ENCODE measurements at places on chromosomes 6 and 20.

DNA sequence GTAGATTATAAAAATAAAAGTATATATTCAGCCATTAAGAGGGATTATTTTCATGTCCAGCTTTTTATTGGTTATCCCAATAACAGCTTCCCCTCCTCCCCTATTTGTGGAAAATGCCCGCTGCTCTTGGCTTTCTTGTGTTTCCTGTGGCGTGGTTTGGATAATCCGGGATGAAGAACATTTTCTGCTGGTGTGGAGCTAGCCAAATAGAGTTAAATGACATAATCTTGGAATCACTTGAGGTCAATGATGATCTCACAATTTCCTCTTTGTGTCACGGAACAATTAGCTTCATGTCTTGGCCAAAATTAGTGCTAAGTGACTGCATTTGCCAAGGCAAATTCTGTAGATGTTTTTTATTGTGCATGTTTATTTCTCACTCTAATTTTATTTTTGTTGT is 394.0 kb downstream of the LAMA2 start:
- no peak for DNase-seq

DNA sequence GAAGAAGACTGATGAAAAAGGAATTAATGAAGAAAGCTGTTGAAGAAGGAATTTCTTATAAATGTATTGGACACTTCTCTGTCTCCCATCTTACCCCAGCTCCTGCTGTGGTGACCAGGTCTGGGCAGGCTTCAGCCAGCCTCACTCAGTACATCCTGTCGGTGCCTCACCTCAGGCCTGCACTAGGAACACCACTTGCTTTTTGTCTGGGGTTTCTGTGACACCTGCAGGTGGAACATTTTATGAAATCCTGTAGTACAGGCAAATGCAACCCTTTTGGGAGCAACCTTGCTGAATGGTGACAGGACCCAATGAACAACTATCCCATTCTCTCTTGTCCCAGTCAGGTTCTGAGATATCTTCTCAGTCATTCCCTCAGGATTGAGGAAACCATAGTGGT is 129.7 kb downstream of the PRDM13 start:
- no peak for DNase-seq

- no peak for DNase-seq
Measured at GRCh38 chr6:4560221-4561077, 215.8 kb upstream of the CDYL start.

DNA sequence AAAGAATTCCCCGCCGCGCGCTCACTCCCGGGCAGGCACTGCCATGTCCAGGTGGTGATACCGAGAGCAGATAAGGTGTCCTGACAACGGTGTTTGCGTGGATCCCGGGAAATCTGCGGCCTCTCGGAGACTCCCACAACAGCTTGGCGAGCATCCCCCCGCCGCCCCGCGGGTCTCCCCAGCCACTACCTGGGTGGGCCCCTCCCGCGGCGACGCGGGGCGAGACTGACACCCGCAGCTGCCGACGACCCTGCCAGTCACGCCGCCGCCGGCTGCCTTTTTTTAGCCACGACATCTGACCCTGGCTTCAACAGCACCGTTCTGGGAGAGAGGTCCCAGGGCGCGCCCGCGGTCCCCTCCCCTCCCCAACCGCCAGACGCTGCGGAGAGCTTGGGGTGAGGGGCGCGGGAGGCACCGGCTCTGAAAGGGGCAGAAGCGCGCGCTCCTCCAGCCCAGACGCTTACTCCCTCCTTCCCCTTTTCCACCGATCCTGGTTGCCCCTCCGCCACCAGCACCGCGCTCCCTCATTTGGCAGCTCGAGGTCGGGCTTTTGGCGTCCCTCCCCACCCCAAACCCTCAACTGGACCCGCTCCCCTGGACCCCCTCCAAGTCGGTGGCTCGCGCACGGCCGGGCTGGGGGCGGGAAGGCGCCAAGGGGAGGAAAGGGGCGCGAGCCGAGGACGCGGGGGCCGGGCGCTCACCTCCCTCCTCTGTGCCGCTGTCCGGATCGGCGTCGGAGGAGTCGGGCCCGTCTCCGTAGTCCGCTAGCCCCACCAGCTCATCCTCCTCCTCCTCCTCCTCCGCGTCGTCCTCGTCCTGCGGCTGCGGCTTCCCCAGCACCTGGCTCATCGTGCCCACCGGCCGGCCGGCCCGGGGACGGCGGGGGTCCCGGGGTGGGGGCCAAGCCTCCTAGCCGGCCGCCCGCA is 665 bp downstream of the RRAGD start:
- peak; percentile 77 for DNase-seq

- DNase-seq = peak; percentile 60
Measured at GRCh38 chr6:41427642-41428335, 92.4 kb downstream of the NCR2 start.

DNA sequence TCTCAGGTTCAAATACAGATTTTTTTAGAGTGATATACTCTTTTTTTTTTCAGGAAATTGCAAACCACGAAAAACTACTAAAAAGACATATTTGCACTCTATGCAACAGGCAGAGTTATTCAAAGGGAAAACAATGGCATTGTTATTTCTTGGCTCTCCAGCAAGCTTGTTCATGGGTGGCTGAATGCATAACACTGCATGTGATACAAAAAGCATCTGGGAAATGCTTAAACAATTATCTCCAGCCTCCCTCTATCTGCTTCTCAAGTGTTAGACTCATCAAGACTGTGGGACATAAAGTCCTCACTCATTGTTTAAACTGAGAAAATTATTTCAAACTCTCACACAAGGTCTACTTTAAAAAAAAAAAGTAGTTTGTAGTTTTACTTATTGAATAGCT is 7.3 kb upstream of the COL12A1 start:
- no peak for DNase-seq

DNA sequence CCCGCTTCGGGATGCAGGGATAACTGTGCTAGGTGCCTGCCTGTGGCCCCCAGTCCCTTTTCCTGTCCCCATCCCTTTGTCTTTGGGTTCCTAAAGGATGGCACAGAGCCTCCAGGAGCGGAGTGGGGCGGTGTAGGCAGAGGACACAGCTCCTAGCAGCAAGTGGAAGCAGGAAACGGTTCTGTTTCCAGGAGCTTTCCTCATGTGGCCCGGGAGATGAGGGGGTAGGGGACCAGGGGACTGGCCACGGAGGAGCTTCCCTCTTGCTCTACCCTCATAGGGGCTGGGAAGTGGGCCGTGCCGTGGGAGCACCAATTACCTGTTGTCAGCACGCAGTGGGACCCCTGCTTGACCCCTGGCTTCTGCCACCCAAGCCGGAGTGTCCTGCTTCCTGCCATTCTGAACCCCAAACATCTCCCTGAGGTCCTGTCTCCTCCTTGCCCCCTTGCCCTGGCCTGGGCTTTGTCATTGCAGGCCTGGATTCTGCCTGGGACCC is 76.9 kb downstream of the SRC start:
- DNase-seq = no peak

- DNase-seq = no peak
Measured at GRCh38 chr6:46059608-46060007, 43.9 kb upstream of the CLIC5 start.

- no peak for DNase-seq
Measured at GRCh38 chr6:84785671-84786070, 21.3 kb upstream of the TBX18 start.
